ENCODE measurements at places on chromosomes 4 and X. TPM values are rescaled to one million over a fixed set of nuclear protein-coding genes. Genes with fewer than 3 reads are reported as not detected.

The DSPP gene
- not detected for total RNA-seq

The FAM184B gene
- 0.20 TPM for total RNA-seq

The RPL10 gene
- 4,861 TPM for total RNA-seq

The PLAC8 gene
- 447 TPM for total RNA-seq

The SYNPO2 gene
- total RNA-seq, result 175 TPM

The HSFX2 gene
- total RNA-seq, result not detected

The BMPR1B gene
- total RNA-seq, result 3.2 TPM

GRCh38 chr4:139887962-139888735, 222.5 kb downstream of the MGST2 start:
- DNase-seq, result peak; percentile 16
- no peaks in the 10 kb centered on the region for H3K36me3 ChIP-seq
- H3K4me1 ChIP-seq, result peaks cover 23% of the 10 kb centered on the region
- no peak overlapping the region for H3K4me3 ChIP-seq

DNA sequence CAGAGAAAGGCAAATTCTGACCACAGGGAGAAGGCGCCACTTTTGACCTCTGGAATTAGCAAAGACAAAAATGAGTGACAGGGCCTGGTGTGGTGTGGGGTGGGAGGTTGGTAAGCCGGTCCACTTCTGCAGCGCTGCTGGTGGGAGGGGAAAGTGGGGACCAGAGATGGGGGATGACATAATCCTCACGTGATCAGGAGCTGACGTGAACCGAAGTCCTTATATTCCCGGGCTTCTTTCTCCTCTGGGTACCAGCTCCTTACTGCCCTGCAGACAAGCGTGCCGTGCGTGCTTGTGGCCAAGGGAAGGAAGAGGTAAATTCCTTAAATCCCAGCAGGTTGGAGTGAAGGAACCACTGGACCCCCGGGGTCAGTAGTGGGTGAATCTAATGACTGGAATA, at the start of gene TCEAL7:
Gene TCEAL7, plus strand, starts transcription at position 249 of the 400 bp plus-strand sequence. CDS start 1,165 bp downstream, outside the sequence.
- no peak for DNase-seq
- no peaks in the 10 kb centered on the region for H3K27me3 ChIP-seq
- peak within 1 kb of the TSS; percentile 45 for H3K27ac ChIP-seq
- H3K36me3 ChIP-seq, result no peaks in the 10 kb centered on the region
- no peak within 1 kb of the TSS for H3K4me3 ChIP-seq

- H3K4me1 ChIP-seq, result peaks cover 11% of the 10 kb centered on the region
- H3K36me3 ChIP-seq, result no peaks in the 10 kb centered on the region
- H3K27me3 ChIP-seq, result no peaks in the 10 kb centered on the region
- H3K27ac ChIP-seq, result no peak overlapping the region
- no peak overlapping the region for H3K4me3 ChIP-seq
- DNase-seq, result no peak
These were observed 14.1 kb upstream of the PPARGC1A start for GRCh38 chr4:23903859-23904438.

DNA sequence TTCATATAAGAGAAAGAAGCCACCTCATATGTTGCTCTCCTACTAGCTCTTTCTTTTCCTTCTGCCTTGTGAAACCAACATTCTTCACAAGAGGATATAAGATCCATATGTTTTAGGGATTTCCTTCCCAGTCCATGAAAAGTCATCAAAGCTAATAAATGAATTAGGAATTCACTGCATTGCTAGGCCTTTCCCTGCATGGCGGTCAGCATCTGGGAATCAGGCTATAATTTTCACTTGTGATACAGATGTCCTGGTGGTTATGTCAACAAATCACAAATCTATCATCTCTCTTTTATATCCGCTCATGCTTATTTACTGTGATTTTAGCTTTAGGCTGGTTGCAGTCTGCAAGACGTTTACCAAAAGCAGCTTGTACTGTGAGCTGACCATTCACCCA, 510.0 kb downstream of the NLGN4X start:
- DNase-seq, result no peak
- H3K4me1 ChIP-seq, result no peaks in the 10 kb centered on the region
- H3K4me3 ChIP-seq, result no peak overlapping the region
- no peaks in the 10 kb centered on the region for H3K27me3 ChIP-seq

DNA sequence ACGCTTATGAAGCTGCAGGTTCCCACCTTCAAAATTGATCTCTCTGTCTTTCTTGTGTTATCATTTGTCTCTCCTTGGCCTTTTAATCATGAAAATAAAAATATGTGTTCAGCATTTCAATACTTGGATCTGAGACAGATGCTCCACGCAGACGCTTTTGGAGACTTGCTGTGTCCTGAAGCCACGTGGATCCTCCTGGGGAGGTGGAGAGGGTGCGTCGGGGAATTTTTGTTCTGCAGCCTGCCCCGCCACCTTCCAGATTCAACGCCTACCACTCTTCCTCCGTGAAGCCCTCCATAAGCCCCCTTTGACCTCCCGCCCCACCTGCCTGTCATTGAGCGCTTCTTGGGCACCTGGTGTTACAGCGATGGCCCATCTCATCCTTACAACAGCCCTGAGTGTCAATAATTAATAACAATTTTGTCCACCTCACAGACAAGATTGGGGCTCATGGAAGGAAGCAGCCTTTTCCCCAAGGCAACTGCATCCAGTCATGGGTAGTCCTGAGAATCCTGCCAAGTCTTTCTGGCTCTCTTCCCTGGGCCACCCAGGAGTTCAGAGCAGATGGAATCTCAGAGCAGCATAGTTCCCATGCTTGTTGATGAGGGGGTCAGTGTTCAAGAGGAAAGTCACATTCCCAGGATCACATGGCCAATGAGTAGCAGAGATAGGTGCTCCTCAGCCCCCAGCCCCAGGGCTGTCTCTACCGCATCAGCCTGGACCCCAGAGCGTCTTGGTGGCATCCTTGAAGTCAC, 172.6 kb upstream of the PSAPL1 start:
- no peak for DNase-seq
- H3K27me3 ChIP-seq, result no peaks in the 10 kb centered on the region
- no peak overlapping the region for H3K4me3 ChIP-seq
- H3K27ac ChIP-seq, result no peak overlapping the region
- no peaks in the 10 kb centered on the region for H3K4me1 ChIP-seq
- no peaks in the 10 kb centered on the region for H3K36me3 ChIP-seq

GRCh38 chr4:40908702-40909362, 159.1 kb downstream of the NSUN7 start:
- peak overlapping the region; percentile 34 for H3K27ac ChIP-seq
- no peaks in the 10 kb centered on the region for H3K27me3 ChIP-seq

- H3K27me3 ChIP-seq, result no peaks in the 10 kb centered on the region
- H3K4me1 ChIP-seq, result no peaks in the 10 kb centered on the region
- H3K4me3 ChIP-seq, result no peak overlapping the region
- H3K27ac ChIP-seq, result no peak overlapping the region
- no peak for DNase-seq
These were observed 55.0 kb downstream of the PAPSS1 start for GRCh38 chr4:107665001-107665400.

- no peak for DNase-seq
- H3K4me1 ChIP-seq, result peaks cover 5% of the 10 kb centered on the region
- no peaks in the 10 kb centered on the region for H3K27me3 ChIP-seq
- H3K27ac ChIP-seq, result peak overlapping the region; percentile 35
These were observed 100.7 kb downstream of the PTTG2 start for GRCh38 chr4:38060829-38061431.
